ENCODE measurements at places on chromosomes 2 and 18.

- DNase-seq, result no peak
Observed at GRCh38 chr18:55608497-55608896, 20.5 kb upstream of the TCF4 start.

- no peak for DNase-seq
Observed at GRCh38 chr18:7021994-7022840, 95.4 kb downstream of the LAMA1 start.

- DNase-seq, result no peak
Observed at GRCh38 chr2:135023886-135024485, 23.3 kb downstream of the MAP3K19 start.

DNA sequence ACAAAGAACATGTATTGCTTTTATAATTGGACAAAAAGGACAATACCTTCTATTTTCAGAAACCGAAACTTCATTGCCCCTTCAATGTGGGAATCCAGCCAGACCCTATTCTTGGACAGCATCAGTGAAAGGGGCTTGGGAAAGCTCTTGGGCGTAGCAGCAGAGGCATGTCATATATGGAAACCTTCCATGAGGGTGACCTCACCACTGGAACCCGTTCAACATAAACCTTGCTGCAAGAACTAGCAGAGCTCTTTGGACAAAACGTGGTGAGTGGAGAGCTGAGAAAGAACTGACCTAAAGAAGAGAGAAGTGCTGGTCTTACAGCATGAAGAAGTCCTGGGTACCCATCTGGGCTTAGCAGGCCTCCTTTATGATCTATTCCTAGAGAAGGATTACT is 22.7 kb upstream of the ACTG2 start:
- no peak for DNase-seq

DNA sequence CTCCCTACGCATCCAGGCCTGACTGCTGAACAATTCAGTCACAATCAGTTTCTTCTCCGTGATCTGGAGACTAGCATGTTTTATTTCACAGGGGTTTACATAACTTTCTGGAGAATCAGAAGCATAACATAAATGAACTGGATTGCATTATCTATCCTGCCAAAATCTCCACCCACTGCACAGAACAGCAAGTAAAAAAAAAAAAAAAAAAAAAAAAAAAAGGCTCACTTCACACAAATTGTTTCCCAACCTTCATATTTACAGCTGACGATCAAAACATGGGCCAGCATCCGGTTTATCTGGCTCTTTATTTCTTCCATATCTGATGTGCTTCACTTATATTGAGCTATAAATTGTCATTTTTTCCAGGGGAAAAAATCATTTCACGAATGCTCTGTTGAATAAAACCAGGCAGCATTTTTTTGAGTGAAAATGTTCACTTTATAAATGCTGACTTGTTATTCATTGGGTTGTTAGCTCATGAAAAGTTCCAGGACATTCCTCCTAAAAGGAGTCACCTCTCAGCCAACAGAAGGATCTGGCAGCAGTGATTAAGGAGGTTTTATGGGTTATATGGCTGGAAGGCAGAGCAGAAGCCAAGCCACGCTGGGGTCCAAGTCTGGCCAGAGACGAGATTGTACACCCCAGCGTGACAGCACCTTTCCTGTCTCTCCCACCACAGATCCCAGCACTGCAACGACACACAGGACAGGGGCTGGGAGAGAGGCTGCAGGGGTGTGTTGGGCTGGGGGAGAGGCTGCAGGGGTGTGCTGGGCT is 51.2 kb upstream of the GLI2 start:
- no peak for DNase-seq

- no peak for DNase-seq
Observed at GRCh38 chr2:108451976-108452375, 3.0 kb downstream of the GCC2 start.

- DNase-seq, result no peak
Observed at GRCh38 chr18:75829091-75829490, 401.6 kb upstream of the SMIM21 start.

DNA sequence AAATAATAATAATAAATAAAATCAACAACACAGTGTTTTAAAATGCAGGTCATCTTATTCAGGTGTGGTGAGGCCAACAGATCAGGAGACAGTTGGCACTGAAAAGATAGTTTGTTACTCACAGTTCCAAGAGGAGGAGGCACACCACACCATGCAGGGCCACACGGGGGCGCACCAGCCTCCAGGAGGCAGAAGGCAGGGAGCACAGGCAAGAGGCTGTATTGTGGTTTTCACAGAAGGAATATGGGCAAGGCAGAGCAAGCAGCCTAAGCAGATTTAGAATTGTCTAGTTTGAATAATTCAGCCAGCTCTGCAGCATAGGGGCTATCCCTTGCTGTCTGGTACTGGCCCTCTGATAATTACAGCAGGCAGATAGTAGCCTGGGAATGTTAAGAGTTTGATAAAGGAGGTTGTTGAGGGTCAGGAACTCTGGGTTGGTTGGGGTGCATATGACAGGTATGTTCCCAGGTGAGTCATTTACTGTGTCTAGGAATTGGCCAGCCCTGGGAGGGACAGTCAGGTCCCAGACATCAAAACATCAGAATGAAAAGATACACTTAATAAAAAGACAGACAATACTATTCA is 31.3 kb downstream of the KIAA2012 start:
- DNase-seq, result no peak

DNA sequence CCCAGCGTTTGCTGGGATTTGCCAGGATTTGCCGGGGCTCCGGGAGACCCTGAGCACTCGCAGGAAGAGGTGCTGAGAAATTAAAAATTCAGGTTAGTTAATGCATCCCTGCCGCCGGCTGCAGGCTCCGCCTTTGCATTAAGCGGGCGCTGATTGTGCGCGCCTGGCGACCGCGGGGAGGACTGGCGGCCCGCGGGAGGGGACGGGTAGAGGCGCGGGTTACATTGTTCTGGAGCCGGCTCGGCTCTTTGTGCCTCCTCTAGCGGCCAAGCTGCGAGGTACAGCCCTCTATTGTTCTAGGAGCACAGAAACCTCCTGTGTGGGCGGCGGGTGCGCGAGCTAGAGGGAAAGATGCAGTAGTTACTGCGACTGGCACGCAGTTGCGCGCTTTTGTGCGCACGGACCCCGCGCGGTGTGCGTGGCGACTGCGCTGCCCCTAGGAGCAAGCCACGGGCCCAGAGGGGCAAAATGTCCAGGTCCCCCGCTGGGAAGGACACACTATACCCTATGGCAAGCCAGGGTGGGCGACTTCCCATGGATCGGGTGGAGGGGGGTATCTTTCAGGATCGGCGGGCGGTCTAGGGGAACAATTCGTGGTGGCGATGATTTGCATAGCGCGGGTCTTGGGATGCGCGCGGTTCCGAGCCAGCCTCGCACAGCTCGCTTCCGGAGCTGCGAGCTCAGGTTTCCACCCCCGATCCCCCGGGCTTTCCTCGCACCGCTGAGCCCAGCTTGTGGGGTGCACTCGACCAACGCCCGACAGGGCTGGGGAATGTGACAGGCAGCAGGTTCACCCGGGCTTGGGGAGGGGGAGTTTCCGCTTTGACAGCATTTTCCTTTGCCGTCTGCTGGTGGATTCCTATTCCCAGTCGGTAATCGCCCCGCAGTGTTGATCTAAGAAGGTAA is 2.8 kb downstream of the ONECUT2 start:
- no peak for DNase-seq

GRCh38 chr2:71464389-71464788 is 11.0 kb downstream of the DYSF start:
- no peak for DNase-seq

DNA sequence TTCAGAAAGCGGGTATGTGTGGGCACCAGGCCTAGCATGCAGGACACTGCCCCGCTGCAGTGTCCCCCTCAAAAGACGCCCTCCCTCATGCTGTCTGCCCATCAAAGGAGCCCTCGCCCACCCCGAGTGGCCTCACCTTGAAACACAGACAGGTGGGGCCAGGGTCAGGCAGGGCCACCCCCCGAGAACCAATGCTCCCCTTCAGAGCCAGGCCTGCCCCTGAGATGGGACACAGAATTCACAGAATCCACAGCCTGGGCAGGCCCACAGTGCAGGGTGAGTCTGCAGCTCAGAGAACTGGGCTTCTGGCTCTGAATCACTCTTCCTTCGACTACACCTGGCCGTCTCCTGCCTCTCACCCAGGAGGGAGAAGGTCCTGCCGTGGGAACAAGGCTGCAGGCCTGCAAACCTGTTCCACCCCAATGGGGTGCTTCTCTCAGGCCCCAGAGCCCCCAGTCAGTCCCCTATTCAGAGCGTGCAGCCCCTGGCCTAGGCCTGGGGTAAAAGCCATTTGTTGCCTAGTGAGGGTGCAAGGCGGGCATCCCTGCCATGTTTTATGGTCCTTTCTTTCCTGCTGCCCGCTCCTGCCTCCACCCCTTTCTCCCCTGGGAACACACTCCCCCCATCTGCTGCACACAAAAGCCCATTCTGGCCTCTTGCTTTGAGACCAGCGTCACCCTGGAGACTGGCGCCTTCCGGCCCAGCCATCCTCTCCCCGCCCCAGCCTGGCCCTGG is 11.3 kb upstream of the ARHGEF4 start:
- no peak for DNase-seq

- no peak for DNase-seq
Observed at GRCh38 chr2:159912580-159912979, 114.6 kb upstream of the CD302 start.

DNA sequence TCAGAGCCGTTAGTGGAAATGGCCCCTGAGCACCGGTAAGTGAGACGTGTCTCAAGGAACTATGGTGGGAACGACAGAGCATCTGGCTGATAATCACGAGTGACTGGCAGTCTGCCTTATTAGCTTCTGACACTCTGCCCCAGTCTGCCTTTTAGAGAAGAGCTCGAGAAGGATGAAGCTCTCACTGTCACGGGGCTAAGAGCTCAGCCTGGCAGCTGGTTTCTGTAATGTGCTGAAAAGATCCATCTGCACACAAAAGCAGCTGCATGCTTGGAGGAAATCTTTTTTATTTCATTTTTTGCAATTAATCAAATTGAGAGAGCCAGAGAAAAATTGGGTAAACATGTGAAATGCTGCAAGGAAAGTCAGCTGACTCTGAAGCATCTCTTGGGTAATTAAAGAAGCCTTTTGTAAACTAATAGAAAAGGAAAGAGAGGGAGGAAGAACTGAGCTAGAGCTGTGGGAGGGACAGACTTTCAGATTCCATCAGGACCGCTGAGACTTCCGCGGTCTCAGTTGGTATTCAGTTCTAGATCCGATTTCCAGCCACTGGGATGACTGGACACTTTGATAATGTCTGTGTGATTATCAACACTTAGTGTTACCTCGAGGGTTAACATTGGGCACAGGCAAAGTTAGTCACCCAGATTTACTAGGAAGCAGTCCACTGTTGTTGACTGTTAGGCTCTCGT is 24.4 kb downstream of the MBP start:
- DNase-seq, result no peak

DNA sequence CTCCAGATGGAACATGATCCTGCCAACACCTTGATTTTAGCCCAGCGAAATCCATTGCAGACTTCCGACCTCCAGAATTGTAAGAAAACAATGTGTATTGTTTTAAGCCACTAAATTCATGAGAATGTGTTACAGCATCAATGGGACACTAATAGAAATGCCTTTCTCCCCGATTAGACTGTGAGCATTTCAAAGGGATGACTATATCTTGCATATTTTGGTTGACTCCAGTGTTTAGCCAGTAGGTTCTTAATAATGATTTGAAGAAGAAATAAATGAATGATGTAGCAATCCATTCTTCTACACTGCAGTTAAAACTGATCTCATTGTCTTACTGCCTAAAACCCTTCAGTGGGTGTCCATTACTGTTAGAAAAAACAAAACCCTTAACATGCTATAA is 67.4 kb upstream of the ACVR1C start:
- DNase-seq, result no peak

- DNase-seq, result no peak
Observed at GRCh38 chr2:105373895-105374401, 24.9 kb downstream of the FHL2 start.

DNA sequence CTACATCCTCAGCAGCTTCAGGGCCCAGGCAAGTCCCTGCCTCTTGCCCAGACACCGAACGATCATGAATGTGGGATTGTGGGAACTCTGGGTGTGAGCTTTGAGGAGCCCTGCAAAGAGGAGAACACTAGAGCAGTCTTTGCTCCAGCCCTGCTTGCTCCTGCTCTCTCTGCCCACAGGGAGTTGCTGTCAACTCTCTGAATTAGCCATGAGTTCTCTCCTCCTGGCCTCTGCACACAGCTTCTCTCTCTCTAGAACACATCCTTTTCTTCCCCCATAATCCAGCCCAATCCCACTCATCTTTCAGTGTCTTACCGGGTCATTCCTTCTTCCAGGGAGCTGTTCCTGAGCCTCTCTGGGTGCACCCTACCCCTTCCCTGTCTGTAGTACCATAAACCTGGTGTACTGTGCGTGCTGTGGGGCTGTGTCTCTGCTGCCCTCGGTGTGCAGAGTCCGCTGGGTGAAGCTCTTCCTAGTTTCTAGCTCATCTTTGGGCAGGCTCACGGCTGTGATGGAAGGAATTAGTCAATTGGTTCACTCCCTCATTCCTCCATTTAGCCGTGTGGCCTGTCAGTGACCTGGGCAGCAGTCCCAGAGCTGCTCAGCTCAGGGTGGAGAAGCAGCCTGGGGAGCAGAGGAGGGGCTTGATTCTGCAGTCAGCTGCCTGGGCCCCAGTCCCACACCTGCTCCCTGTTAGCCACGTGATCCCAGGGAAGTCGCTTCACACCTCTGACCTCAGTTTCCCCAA is 132.9 kb upstream of the HDAC4 start:
- DNase-seq, result no peak

DNA sequence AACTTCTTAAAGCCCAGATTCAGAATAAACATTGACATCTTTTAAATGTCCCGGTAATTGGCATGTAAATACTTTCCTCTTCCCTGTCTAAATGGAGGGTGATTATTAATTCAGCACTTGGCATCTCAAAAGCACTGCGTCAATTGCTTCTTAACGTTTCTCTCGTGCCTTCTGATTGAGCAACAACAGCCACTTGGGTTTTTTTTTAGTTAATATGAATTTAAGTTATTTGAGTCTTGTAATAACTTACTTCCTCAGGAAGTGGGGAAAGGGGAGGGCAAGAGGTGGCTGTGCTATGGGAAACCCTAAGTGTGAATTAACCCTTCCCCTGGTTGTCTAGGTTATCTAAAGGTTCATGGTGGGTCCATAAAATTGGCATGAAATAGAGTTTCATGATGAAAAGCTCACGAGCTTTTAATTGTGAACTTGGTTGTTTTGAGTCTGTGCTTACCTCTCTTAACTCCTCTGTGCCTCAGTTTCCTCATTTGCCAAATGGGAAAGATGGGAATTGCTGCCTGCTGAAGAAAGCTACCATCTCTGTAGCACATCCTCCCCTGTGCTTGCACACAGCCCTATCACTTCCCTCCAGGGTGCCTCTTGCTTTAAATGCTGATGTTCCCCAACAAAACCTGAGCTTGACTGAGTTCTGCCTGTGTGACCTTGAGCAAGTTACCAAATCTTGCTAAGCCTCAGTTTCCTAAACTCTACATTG is 126.3 kb upstream of the BCL2L11 start:
- DNase-seq, result no peak

- no peak for DNase-seq
Observed at GRCh38 chr2:111679202-111679601, 204.8 kb downstream of the ANAPC1 start.

- no peak for DNase-seq
Observed at GRCh38 chr18:47187721-47188120, 11.6 kb upstream of the IER3IP1 start.
